NCI-H1092 (cell line): ENCODE measurements at places on chromosomes 7 and 10.

DNA sequence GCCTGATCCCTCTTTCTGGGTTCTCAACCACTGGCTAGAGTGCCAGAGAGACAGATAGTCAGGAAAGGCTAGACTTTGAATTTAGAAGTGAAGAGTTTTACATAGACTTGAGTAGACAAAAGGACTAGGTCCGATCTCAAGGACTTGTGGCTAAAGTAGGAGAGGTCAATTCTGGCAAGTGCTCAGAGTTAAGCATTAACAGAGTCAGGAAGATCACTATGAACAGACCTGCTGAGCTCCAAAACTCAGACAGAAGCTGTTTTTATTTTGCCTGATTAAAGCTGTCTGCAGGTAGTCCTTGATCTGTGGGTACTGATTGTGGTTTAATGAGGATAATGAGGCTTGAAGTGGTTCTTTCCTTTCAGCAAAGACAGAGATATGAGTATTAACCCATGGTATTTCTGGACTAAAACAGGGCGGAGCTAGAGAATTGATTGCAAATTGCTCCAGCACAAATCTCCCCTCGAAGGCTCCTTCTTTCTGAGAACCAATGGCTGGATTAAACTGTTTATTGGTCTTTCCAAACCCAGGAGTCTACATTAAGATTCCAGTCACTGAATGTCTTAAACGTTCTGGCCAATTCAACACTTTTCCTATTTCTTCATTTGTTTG lies 423.2 kb downstream of the IPMK start:
- no peak for DNase-seq

GRCh38 chr7:5622286-5622685 lies 159.2 kb downstream of the RNF216 start:
- no peak for DNase-seq

DNA sequence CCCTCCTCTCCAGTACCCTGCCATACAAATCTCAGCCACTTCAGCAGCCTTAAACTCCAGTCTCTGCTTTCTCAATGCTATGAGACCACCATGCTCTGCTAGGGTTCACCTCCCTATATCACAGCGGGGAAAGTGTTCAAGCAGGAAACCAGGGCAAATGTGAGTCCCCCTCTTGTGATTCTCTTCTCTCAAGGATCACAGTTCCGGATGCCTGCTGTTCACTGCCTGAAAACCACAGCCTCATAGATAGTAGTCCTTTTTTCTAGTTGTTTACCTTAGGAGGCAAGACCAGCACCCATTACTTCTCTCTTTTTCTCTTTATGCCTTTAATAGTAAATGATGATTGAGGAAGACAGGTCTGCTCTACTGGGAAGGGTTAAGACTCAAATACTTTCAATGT lies 100.8 kb downstream of the SGMS1 start:
- DNase-seq: no peak

DNA sequence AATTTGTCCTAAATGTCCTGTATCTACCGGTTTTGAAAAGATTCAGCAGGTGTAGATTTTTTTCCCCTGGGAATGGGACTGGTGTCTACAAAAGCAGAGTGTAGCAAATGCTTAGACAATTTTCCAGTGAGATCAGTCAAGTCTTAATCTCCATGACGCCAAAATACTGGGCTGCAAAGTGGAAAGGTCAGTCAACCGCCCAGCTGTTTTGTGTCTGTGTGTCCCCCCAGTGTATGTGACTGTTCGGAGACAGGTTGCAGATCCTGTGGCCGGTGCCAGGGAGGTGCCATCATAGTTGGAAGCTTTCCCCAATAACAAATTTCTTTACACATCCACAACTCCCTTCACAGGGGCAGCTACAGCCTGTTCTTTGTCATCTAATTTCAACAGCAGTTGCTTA lies 263.8 kb downstream of the ARHGAP12 start:
- no peak for DNase-seq

DNA sequence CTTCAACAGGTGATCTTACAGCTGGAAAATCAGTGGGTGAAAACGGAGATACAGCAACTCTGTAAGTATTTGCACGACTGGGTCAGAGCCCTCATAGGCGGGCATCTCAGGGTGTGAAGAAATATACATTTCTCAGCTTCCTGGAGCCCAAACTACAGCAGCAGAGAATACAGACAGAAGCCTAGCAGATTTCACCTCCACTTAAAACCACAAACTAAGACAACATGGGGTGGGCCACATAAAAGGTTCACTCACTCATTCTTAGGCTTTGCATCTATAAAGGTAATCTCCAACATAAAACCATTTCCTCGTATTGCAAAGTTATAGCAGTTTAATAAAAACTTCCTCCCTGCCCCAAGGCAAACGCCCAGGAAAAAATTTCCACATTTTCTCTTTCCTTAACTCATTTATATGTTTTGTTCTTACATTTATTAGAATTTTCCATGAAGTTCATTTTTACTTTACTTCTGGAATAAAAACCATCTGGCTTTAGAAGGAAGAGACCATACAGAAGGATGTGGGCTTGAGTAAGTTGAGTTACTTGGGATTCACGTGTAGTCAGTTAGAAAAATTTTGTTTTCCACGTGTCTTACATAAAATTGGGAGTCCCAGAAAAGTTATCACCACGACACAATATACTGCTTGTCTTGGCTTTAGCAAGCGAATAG lies 327.1 kb downstream of the FRMD4A start:
- DNase-seq: no peak

GRCh38 chr7:149457766-149458165 lies 3.1 kb downstream of the ZNF777 start:
- DNase-seq: no peak

DNA sequence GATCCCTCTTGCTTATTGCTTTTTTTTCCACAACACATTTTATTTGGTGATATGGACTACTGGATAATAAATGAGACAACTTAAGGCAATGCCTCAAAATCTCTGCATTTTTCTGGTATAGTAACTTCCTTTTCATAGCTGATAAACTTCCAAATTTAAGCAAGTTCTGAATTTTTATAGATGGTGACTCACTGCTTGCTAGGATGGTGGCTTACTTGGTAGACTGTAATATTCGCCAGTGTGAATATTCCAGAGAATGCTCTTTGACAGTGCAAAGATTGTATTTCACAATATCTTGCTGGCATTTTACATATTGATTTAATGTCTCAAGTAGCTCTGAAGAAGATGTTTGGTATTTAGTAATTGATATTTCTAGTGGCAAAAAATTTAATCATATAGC lies 472.4 kb downstream of the TFEC start:
- DNase-seq: no peak

GRCh38 chr7:151398446-151399304 lies 11.2 kb downstream of the WDR86 start:
- no peak for DNase-seq

- DNase-seq: no peak
Observed at GRCh38 chr10:69398466-69398865, 18.3 kb downstream of the TACR2 start.

- DNase-seq: no peak
Observed at GRCh38 chr7:26574476-26574875, 282.8 kb downstream of the SNX10 start.

GRCh38 chr10:103800789-103801540 lies 54.4 kb downstream of the SH3PXD2A start:
- no peak for DNase-seq

GRCh38 chr7:77320137-77320536 lies 96.0 kb downstream of the GSAP start:
- no peak for DNase-seq

GRCh38 chr7:4931943-4932342 lies 27.0 kb downstream of the MMD2 start:
- DNase-seq: peak; percentile 9
